ENCODE measurements at places on chromosomes 1 and 21. TPM values are rescaled to one million over a fixed set of nuclear protein-coding genes. Genes with fewer than 3 reads are reported as not detected.

HSD3B1 gene
- polyA plus RNA-seq = not detected

GRCh38 chr1:156939786-156940334, 19.4 kb downstream of the LRRC71 start:
- DNase-seq = no peak

NME7 gene
- 35.3 TPM for polyA plus RNA-seq

DNA sequence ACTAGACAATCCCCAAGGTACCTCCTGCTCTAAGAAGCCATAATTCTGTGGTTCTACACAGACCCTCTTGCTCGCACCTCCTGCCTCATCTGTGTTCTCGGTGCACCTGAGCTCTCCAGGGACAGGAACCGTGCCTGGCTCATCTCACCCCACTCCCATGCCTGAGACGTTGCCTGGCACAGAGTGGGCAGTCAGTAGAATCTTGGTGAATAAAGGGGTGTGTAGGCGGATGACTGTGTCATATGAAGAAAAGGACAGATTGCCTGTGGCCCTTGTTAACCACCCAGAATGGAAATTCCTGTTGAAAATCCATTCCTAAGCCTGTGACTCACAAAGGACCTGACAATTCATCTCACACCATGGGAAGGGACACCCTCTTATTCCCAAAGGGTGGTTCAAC, 92.9 kb downstream of the KCNN3 start:
- DNase-seq = peak; percentile 39

- DNase-seq = peak; percentile 65
These were observed 88.9 kb downstream of the CRB1 start for GRCh38 chr1:197356723-197357533.

DNA sequence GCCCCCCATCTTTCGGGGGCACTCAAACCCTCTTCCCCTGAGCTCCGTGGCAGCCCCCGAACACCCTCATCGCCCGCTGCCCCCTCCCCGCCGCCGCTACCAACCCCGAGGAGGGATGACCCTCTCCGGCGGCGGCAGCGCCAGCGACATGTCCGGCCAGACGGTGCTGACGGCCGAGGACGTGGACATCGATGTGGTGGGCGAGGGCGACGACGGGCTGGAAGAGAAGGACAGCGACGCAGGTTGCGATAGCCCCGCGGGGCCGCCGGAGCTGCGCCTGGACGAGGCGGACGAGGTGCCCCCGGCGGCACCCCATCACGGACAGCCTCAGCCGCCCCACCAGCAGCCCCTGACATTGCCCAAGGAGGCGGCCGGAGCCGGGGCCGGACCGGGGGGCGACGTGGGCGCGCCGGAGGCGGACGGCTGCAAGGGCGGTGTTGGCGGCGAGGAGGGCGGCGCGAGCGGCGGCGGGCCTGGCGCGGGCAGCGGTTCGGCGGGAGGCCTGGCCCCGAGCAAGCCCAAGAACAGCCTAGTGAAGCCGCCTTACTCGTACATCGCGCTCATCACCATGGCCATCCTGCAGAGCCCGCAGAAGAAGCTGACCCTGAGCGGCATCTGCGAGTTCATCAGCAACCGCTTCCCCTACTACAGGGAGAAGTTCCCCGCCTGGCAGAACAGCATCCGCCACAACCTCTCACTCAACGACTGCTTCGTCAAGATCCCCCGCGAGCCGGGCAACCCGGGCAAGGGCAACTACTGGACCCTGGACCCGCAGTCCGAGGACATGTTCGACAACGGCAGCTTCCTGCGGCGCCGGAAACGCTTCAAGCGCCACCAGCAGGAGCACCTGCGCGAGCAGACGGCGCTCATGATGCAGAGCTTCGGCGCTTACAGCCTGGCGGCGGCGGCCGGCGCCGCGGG, 837 bp downstream of the FOXD3 start:
- peak; percentile 24 for DNase-seq

GRCh38 chr1:39082811-39083576, 56.8 kb downstream of the NDUFS5 start:
- no peak for DNase-seq

SPOCD1 gene
- 27.9 TPM for polyA plus RNA-seq

GRCh38 chr1:219566951-219567947, 45.7 kb downstream of the ZC3H11B start:
- DNase-seq = peak; percentile 75

DNA sequence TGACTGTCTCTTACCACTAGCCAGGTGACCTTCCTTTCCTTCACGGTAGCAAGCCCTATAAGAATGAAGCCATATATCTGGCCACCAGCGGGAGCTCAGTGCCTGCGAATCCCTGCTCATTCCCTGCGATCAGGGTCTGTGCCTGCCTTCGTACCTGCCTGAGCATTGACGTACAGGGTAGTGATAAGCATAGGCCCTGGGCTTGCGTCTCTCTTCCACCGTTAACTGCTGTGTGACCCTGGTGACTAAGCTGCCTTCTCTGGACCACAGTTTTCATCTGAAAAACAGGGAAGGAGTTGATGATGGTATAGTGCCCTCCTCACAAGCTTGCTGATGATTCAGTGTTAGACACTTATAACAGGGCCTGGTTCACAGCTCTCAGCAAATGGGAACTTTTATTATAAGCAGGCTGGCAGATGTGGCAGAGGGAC, 4.1 kb downstream of the ZC3H12A start:
- DNase-seq = peak; percentile 93

CR1L gene
- not detected for polyA plus RNA-seq

- DNase-seq = peak; percentile 96
These were observed 34.7 kb downstream of the TUFT1 start for GRCh38 chr1:151574575-151575529.

DNA sequence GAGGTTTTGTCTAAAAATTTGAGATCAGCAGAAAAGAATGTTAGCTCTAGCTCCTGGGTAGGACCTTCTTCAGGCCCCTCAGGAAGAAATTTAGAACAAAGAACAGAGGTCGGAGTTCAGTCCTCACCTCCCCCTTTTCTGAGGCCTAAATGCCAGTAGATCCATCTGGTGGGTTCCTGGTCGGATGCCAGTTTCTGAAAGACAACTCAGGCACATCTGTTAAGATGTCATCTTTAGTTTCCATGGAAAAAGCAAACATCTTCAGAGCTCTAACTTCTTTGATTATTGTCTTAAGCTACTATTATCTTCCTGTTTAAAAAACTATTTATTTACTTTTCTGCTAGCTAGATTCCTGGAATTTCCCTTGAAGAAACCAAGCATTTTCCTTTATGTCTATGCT, 37.1 kb upstream of the USP25 start:
- no peak for DNase-seq

OLIG1 gene
- not detected for polyA plus RNA-seq

- DNase-seq = no peak
These were observed 15.4 kb downstream of the MPZL1 start for GRCh38 chr1:167737169-167737568.

DNA sequence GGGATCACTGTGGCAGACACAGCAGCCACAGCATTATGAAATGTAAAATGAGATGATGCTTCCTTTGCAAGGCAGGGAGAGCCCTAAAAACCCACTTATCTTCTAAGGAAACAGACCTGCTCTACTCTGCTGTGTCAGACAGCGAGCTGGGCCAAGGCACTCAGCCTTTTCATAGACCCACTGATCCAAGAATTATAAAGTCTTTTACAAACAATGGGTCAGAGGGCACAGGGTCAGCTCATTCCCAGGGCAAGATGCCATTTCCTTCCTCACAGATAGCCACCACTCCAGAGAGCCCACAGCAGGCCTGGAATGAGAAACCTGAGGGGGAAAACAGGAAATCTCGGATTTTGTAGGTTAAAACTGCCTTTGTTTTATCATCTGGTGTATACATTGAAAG, 42.9 kb downstream of the CASQ2 start:
- DNase-seq = no peak

VANGL2 gene
- not detected for polyA plus RNA-seq

- DNase-seq = peak; percentile 9
These were observed 8.9 kb upstream of the RGS1 start for GRCh38 chr1:192566657-192567056.

CNST gene
- polyA plus RNA-seq = 35.0 TPM

CYP4A11 gene
- polyA plus RNA-seq = not detected

TPTE gene
- not detected for polyA plus RNA-seq

GRCh38 chr1:232628335-232629249, 1.3 kb downstream of the SIPA1L2 start:
- DNase-seq = peak; percentile 59

- no peak for DNase-seq
These were observed 164.6 kb upstream of the KCNJ6 start for GRCh38 chr21:38080888-38081287.

DNA sequence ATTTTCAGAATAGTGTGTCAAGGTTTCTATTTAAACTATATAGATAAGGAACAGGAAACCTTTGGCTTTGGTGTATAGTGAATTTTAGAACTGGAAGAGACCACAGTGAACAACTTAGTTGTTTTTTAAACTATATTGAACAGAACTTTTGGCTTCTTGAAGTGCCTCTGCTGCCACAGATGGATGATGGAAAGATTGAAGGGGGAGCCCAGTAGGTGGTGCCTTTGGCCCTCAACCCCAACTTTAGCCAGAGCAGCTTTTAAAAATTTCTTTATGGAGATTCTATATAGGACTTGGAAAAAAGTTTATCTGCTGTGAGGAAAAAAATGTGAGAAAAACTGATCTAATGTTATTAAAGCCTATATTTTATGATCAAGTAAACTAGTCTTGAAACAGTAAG, 50.2 kb downstream of the SWT1 start:
- no peak for DNase-seq

CFHR1 gene
- polyA plus RNA-seq = 0.74 TPM

GRCh38 chr1:45272913-45273371, 53.8 kb upstream of the HPDL start:
- DNase-seq = peak; percentile 80

PGM1 gene
- polyA plus RNA-seq = 118 TPM

DNA sequence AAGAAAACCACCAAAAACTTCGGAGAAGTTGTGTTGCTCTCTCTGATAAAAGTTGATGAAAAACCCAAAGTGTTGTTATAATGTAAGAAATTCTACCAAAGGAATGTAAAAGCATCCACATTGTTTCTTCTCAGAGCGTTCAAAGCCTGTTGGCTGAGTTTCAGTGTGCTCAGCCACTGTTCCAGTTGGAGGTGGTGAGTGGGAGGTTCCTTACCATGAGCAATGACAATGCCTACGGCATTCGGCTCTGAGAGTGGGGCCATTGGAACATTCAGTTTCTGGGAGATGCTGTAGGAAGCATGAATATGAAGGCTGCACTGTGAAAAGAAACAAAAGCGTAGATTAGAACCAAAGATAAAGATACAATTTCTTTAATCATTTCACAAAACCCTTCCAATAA, 20.5 kb upstream of the MYBPHL start:
- DNase-seq = peak; percentile 35

DNA sequence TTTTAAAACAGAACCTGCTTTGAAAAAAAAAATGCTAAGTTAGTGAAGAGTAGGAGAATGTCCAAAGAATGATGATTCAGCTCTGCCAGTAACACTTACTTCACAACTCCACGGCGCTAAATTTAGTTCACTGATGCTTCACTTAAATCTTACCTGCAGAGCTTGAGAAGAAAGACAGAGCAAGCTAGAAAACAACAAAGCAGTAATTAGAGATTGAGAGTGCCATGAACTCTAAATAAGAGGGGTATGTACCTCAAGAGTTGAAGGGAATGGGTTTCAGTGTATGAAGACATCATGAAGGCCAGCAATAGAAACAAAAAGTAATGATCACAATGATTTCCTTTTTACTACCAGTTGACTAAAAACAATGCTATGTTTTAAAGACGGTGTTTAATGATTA, 32.8 kb downstream of the EPRS1 start:
- peak; percentile 81 for DNase-seq

LRRIQ3 gene
- not detected for polyA plus RNA-seq

DNA sequence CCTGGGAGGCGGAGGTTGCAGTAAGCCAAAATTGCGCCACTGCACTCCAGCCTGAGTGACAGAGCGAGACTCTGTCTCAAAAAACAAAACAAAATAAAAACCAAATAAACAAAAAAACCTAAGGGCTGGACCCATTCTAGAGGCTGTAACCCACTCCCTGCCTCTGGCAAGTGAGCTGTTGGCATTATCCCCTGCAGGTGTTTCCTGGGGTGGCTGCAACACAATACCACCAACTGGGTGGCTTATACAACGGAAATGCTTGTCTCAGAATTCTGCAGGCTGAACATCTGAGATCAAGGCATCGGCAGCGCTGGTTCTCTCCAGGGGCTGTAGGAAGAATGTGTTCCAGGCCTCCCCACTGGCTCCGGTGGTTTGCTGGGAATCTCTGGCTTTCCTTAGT, 15.2 kb downstream of the LRRC38 start:
- no peak for DNase-seq

DNA sequence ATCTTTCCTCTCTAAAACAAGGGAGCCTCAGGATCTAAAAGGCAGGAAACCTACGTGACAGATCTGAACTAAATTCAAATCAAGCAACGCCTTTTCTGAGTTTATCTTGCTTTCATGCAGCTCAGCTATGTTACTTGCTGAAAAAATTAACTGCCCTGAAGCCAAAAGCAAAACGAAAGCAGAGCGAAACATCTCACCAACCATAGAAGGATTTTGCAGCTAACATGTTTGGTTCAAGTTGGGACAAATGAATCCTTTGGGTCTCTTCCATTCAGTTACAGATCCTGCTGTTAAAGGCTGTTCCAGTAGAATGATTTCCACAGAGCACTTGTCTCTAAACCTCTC, 482 bp downstream of the SLC2A5 start:
- peak; percentile 30 for DNase-seq

KLF17 gene
- polyA plus RNA-seq = 0.08 TPM

GBP6 gene
- polyA plus RNA-seq = not detected

GRCh38 chr1:158806916-158807536, 24.1 kb upstream of the MNDA start:
- no peak for DNase-seq

All from GM23248 (cell line).